Stimulated activated naive CD8-positive, alpha-beta T cell treated with anti-CD3 and anti-CD28 coated beads, Interleukin-15, Interleukin-2, amounts not matched to agents 100 U/mL and 50 U/mL, for 24 hours (primary cell): ENCODE measurements at places on chromosomes 12 and 14.

- DNase-seq = no peak
These were observed 56.0 kb downstream of the PTPRB start for GRCh38 chr12:70581208-70581607.

DNA sequence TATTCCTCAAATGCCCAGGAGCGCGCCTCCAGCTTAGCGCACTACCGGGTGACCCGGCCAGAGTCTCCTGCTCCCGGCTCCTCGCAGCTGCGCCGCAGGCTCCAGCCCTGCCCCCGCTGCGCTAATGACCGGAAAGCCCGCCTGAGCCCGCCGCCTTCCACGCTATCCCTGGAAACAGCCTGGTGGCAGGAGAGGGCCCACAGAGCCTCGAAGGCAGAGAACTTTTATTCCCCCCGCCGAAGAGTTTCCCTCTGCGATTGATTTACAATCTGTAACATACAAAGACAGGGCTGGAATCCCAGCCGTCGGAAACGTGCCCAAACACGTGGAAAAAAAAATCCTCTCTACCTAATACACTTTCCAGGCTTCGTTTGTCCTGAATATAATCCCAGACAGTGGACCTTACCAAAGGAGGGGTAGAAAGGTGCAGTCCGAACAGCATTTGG lies 1.5 kb downstream of the COL2A1 start:
- no peak for DNase-seq

DNA sequence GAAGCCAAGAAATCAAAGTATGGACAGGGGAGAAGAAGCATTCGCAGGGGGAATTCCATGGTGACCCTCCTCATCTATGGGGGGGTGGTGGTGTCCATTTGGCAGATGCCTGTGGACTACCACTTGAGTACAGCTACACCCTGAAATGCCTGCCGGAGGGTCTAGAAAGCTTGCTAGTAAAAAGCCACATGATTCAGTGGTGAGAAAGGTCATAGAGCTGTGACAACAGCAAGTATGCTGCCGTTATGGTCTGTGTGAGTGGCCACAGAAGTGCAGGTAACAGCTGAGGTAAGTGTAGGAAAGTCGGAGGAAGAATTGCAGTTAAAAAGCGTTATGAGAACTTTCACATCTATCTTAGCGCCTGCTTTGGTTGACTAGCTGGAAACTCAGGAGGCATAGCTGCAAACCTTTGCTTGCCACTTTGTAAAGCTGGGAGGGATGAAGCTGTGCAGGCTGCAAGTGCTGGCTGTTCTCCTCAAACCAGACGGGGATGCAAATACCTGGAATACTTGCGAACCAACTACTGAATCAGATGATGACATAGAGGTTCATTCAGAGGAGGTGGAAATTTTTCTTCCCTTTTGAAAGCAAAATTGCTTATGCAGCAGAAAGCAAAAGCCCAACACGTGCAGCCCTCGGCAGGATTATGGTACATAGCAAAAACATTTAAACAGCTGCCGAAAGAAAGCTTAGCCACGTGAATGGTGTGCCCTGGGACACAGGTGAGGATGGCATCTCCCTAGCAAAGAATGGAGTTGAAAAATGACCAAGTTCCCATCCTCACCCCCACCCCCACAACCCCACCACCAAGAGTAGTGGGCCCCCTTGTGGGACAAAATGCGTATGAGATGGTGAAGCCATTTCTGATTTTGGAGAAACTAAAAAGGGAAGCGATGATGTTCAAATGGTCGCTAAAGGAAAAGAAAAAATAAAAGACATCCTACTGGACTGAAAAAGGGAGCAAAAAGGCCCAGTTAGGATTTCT lies 287.0 kb downstream of the RERGL start:
- DNase-seq = no peak

GRCh38 chr12:89863493-89863938 lies 154.9 kb upstream of the ATP2B1 start:
- DNase-seq = peak; percentile 55

- DNase-seq = no peak
These were observed 177.6 kb downstream of the SUDS3 start for GRCh38 chr12:118553856-118554504.
